Thoracic aorta (tissue), 2 donors: ENCODE measurements at places on chromosomes 6 and 20.
A peak's percentile ranks its signal among the peaks of the same experiment; 100 is the strongest.

DNA sequence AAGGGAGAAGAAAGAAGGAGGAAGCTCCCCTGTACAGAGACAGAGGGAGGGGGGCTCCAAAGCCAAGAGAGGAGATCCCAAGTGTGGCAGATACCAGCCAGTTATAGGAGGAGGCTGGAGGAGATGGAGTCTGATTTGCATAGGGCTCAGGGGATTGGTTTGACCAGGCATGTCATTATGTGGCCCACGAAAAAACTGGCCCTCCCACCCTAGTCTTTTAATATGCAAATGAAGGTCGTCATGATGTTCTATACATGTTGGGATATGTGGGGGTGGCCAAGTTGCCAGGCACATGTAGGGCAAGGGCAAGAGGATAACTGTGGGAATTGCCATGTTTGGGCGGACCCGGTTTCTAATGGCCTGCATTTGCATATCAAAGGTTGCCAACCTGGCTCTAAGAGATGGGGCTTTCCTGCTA, 17.6 kb upstream of the ZFP64 start:
- DNase-seq = no peak

GRCh38 chr6:134105940-134106339, 53.5 kb upstream of the SLC2A12 start:
- no peak for DNase-seq

GRCh38 chr6:17169291-17169690, 67.4 kb downstream of the STMND1 start:
- no peak for DNase-seq

DNA sequence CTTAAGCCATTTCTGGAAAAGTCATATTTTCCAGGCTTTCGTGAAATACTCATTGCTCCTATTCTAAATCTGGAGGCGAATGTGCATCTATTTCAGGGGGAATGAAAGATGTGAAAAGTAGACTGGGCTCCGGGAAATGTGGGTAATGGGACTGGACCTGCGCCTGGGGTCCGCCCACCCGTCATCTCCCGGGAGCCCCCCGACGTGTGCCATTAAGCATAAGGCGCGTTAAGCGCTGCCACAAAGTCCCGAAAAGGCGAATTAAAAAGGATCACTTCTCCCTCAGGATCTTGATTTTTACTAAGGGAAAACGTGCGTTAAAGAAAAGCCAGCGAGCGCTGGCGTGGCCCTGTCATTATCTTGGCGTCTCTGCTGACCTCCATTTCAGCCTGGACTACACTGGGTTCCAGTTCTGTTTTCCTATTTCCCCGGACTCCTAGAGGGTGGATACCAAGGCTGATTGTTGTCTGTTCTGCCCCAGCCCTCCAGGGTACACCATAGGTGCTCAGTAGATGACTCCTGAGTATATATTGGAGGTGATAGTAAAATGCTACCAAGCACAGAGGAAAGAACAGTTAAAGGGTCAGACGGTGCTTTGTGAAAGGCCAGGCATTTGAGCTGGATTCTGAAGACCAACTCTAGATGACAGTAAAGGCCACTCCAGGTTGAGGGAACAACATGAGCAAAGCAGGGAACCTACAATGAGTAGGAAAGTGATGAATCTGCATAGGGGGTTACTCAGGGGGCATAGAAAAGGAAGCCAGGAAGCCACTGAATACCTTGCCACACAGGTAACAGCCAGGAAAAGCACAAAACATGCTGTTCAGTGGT, 89.2 kb upstream of the ARID1B start:
- DNase-seq = no peak

- no peak for DNase-seq
Observed at GRCh38 chr6:109296452-109296851, 85.8 kb downstream of the CD164 start.

- no peak for DNase-seq
Observed at GRCh38 chr6:16097382-16098171, 31.3 kb upstream of the MYLIP start.

DNA sequence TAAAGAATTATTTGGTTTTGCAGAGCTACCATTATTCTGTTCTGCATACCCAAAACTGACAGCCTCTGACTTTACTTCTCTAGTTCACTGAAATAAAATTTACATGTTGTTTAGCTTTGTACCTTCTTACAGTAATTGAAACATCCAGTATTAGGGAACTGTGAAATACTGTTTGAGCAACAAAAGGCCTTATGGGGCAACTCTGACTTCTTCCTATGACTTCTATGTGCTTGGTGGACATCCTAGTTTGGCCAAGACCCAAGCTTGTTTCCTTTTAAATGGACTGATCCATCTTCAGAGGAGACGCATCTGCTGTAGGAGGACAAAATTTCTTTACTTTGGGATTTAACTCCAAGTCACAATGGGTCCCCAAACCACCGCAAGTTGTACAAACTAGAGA, 44.7 kb downstream of the NR2E1 start:
- DNase-seq = no peak

DNA sequence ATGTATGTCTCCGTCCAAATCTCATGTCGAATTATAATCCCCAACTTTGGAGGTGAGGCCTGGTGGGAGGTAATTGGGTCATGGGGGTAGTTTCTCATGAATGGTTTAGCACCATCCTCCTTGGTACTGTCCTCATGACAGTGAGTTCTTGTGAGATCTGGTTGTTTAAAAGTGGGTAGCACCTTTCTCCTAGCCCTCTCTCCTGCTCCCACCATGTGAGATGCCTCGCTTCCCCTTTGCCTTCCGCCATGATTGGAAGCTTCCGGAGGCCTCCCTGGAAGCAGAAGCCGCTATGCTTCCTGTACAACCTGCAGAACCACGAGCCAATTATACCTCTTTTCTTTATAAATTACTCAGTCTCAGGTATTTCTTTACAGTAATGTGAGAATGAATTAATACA, 123.1 kb downstream of the FYN start:
- no peak for DNase-seq

DNA sequence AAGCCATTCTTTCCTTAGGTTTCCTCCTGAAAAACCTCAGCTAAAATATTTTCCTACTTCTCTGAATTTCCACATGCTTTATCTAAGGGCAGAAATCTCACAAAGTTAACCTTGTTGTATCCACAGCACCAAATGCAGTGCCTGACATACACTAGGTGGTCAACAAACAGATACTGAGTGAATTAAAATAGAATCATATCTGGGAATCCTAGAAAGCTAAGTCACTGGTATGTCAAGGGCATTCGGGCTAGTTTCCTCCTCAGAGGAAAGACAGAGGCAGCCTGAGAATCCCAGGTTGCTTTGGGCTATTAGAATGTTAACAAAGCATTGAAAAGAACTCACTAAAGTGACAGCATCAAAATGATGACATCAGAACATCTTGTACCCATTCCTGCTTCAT, 132.7 kb upstream of the F13A1 start:
- DNase-seq = no peak

GRCh38 chr6:163335671-163336545, 78.6 kb upstream of the QKI start:
- DNase-seq = peak; percentile 44
